ENCODE measurements at places on chromosomes 11 and 22.

DNA sequence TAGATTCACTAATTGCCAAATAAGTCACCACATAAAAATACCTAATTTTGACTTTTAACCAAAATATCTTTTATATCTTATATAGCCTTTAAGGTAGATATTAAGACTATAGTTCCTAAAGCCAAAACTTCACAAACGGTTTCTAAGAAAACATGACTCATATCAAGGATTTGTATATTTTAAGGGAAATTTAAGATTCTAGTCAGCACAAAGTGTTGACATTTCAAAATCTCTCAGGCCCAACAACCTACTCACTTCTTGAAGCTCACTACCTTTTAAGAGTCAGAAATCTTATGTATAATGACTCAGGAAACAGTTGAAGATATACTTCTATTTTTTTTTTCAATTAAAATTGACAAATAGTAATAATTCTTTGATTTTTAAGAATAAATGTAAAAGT, 221.9 kb downstream of the SBF2 start:
- peak; percentile 39 for DNase-seq

GRCh38 chr22:40594924-40595323, 41.6 kb downstream of the MRTFA start:
- no peak for DNase-seq

DNA sequence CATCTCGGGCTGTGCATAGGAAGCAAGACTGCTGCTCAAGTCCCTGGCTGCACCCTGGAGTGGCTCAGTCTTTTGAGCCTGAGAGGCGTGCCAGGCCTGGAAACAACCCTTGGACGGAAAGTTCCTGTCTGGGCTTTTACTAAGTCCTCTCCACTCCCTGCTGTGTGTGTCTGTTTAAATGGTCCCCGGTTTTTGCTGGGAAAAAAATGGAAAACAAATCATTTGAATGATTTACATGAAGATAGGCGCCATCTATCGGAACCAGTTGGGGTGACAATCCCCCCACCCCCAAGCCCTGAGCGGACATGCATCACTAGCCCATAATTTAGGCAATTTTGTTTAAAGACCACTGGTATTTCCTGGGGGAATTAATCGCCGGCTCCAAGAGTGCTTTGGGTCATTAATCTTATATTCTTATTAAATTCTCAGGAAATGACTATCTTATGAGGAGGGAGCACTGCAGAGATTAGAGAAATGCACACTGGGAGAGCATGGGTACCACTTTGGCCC, 2.7 kb upstream of the GAB2 start:
- DNase-seq, result peak; percentile 86

DNA sequence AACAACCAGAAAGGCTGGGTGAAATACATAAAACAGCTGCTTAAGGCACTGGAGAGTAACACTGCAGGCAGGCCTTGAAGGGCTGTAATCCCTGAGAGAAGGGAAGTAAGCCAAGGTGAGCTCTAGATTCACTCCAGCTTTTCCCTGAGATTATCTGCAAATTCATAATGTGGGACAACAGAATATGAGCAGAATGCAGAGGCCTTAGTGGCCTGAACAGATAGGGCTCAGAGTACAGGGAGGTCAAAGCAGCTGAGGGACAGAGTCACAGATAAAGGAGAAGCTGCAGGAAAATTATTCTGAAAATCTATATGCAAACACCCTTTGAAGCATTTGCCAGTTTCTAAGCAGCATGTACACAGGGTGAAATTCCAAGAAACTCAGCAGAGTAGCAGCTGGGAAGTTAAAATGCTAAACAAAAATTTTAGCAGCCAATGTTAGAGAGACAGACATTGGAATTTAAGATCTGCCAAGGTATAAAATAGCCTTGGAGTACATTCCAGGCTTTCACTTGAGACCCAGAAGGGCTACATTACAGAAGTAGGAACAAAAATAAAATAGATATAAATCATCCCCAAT, 48.1 kb upstream of the CWF19L2 start:
- DNase-seq, result no peak

DNA sequence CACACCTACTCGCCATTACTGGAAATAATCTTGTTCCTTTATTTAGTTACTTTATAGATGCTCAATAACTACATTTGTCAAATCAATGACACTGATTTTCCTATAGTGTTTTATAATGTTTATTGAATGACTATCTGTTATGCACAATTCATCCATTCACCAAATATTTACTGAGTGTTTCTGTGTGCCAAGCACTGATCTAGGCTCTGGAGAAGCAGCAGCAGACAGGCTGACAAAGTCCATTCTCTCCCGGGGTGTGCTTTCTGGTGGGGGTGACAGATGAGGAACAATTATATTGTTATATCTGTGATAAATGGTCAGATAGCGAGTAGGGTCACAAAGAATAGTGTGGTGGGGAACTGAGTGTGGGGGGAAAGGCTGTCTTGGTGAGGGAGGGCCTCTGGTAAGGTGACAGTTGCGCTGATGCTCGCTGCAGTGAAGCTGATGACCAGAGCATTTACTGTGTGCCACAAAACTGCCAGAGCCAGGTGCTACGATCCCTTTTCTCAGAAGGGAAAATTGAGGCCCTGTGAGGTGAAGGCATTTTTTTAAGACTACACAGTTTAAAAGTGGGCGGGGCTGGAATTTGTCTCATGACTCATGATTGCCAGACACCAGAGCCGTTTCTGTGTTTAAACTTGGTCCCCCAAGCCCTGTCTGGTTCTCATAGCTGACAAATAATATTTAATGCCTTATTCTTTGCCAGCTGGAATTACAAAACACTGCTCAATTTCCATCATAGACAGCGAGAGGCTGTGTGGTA, 10.2 kb downstream of the PACS1 start:
- peak; percentile 62 for DNase-seq

GRCh38 chr11:89436071-89436470, 55.1 kb downstream of the NOX4 start:
- no peak for DNase-seq

GRCh38 chr11:27679136-27680015, 20.9 kb downstream of the BDNF start:
- DNase-seq, result no peak

DNA sequence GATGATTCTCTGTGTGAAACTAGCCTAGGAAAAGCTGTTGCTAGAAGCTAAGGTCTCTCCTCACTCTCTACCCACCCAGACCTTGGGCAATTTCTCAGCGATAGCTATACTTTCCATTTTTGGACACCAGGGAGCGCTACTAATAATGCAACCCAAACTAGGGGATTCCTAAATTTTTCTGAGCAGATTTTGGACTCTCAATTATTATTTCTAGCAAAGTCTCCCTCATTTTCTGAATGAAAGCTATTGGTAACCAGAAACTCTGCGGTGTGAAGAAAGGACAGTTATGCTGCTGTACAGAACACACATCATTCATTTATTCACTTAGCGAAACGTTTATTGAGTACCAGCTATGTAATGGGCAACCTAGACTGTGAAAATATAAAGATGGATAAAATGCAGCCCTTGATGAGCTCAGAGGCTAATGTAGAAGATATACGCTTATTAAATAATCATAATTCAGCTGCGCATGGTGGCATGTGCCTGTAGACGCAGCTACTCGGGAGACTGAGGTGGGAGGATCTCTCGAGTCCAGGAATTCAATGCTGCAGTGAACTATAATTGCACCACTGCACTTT, 6.1 kb upstream of the STIM1 start:
- peak; percentile 81 for DNase-seq

- peak; percentile 26 for DNase-seq
Observed at GRCh38 chr11:10308201-10308954, 3.5 kb downstream of the ADM start.

DNA sequence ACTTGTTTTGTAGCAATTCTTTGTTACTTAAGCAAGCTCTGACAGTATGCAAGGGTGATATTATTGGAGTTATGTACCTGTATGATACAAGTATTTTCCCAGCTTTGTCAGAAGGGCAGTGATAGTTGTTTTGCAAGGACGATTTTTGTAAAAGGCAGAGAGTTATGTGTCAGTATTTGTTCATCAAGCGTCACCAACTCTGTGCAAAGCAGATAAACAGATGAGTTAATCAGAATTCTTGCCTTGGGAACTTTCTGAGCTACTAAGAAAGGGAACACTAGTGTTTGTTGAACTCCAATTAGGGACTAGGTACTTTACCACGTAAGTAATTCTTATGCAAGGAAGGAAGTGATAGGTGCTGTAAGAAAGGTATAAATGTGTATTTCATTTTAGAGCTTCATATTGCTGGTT, 1.4 kb downstream of the USP47 start:
- DNase-seq, result peak; percentile 68

- DNase-seq, result no peak
Observed at GRCh38 chr11:110772863-110773262, 60.6 kb upstream of the ARHGAP20 start.

DNA sequence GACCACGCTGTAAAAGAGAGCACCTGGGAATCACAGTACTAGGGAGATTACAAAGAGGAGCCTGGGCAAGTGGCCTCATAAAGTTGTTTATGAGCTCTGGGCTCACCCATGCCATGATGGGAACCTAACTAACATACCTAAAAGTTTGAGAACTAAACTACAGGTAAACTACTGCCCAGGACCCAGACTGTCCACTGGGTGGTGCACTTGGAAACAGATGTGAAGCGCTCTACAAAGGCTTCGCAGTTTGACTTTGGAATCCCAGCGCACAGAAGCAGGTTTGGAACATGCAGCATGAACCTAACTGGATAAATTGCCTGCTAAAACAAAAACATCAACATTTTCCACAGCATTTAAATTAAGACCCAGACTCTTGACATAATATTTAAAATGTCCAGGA, 418.6 kb downstream of the FAM181B start:
- peak; percentile 10 for DNase-seq

DNA sequence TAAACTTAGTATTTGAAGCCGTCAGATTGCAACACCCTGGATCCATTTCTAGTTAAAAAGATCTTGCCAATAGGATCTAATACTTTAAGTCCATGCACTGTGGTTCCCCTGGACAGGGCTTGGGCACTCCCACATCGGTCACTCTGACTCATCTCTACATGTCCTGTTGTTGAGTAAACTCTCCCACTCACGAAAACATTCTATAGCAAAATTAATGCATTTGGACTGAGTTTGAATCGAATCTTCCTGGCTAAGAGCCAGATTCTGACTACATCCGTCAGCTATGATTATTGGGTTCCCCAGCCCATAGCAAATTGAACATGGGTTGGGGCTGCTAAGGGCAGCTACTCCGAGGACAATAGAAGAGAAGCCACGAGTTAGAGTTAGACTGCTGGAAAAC, 182.1 kb upstream of the SORL1-AS1 start:
- DNase-seq, result peak; percentile 90

DNA sequence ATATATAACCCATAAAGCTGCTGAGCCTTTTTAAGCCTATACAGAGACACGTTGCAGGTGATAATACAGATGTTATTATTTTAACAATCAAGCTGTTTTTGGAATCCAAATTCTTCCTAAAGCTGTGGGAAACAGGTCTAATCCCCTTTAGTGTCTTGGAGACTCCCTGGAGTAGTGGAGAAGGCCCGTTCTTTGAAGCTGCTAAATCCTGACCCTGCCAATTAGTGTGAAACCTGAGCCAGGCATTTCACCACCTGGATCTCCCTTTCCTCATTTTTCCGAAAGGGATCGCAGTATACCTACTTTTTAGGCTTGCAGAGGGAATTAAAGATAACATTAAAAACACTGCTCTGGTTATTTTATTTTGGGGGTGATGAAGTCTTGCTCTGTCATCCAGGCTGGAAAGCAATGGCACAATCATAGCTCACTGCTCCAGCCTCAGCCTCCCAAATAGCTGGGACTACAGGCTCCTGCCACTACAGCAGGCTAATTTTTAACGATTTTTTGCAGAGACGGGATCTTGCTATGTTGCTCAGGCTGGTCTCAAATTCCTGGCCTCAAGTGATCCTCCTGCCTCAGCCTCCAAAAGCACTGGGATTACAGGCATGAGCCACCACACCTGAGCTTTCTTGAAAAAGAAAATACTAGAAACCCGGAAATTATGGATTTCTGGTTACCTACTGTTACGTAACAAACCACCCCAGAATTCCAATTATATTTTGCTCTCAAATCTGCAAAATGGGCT, 1.7 kb upstream of the EIF4ENIF1 start:
- DNase-seq, result no peak

GRCh38 chr22:38841211-38841610, 2.6 kb downstream of the NPTXR start:
- no peak for DNase-seq

DNA sequence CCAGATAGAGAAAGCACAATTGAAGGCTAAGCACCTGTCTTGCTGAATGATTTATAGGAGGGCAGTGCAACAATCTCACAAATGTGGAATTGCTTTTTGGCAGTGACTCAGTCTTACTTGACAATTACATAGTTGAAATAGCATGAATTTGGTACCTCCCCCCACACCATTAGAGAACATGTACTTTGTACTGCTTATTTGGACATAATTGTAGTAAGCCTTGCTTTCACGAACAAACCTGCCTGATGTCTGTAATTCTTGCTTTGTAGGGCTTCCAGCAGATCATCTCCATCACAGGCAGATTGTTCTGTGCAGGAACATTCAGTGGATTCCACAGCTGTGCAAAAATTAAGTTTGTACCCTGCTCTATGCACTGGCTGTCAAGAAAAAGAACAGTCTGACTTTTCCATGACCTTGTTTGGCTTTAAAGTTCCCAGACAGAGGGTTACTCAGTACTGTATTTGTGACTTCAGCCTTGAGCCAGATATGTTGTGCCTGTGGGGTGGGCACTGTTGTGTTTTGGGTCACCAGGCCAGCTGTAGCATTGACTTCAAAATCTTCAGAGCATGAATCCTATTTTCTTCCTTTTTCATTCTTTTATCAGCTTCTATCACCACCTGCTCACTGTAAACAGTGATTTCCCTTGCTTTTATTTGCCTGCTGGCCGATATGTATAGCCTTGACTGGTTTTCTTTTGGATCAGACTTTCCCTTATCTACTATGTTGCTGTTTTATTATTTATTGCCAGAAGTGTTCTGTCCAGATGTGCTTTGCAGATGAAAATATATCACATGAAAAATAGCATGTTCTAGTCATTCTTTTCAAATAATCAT, 941.0 kb upstream of the CHORDC1 start:
- no peak for DNase-seq

- no peak for DNase-seq
Observed at GRCh38 chr11:34001557-34002064, 49.9 kb upstream of the CAPRIN1 start.

DNA sequence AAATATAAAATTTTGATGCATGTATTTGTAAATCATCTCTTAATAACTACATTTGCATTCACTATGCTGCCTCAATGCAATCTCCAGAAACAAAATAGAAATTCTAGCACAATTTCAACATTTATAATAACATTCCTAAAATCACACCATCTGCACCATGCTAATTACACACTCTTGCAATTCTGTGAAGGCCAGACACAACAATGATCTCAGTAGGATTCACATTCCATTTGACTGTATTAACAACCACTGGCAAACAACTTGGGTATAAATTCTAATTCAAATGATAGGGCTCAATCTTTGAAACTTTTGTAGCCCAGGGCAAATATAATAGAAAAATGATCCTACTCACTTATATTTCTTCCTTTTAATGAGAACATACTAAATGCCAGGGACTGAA, 25.9 kb downstream of the RAB6A start:
- DNase-seq, result no peak

DNA sequence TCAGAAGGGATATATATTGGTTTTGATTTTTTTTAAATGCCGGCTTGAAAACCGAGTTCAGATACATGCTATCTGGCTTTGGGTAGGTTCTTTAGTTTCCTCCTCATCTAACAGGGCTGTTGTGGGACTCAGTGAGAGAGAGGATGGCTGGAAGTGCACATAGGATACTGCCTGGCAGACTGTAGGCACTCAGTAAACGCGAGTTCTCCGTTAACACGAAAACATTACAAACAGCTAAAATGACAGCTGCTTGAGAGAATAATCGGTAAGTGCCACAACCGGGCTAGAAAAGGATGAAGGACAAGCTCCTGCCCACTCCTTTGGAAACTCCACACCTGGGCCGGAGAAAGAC, 369 bp downstream of the XRRA1 start:
- DNase-seq, result no peak

- peak; percentile 63 for DNase-seq
Observed at GRCh38 chr22:22773979-22774604, 113.5 kb upstream of the IGLL5 start.
